Urinary bladder (tissue), 4 donors: ENCODE measurements at places on chromosomes 7 and 10.

DNA sequence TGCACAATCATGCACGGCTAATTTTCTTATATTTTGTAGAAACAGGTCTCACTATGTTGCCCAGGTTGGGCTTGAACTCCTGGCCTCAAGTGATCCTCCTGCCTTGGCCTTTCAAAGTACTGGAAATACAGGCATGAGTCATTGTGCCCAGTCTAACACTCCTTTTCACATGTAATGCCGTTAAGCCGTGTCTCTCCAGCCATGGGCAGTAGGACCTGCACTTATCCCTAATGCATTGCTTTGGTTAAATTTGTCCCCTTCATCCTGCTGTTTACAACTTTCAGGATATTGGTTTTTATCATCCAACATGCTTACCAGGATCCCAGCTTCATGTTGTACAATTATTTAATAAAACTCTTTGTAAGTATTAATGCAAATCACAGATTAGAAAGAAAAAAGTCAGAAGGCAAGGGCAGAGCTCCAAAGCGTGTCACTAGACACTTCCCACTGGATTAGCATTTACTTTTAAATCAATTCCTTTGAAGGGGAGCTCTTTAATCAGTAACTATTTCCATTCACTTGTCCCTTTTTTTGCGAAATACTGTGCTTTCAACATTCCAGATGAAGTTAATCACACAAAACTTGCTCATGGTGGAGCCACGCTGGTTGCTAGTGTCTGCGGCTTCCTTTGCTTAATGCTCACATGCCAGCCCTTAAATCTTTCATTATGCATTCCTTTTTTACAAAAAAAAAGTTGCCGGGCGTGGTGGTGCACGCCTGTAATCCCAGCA is 256.0 kb upstream of the AUTS2 start:
- no peak for DNase-seq

GRCh38 chr7:122300211-122300932 is 4.2 kb downstream of the FEZF1 start:
- DNase-seq = no peak

GRCh38 chr10:50361946-50362345 is 110.6 kb upstream of the ASAH2 start:
- no peak for DNase-seq

GRCh38 chr7:27065709-27066108 is 30.1 kb downstream of the HOXA1 start:
- DNase-seq = no peak

GRCh38 chr10:89566992-89567391 is 31.6 kb upstream of the SLC16A12 start:
- DNase-seq = no peak

DNA sequence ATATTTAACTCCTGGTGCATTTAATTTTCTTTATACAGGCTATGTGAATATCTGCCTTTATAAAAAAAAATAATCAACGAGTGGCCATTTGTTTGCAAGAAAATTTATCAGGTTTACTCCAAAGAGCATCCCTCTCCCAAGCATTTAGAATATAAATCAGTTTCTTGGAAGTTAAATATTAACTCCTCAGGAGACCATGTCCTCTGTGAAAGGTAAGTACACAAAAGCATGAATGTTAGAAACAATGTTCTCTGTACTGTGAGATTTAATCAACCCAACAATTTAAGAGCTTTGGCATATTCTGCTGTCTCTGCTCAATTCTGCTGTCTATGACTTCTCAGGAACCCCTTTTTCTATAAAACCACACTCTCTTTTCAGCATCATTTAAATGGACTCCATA is 119.3 kb upstream of the LAMB4 start:
- DNase-seq = no peak

DNA sequence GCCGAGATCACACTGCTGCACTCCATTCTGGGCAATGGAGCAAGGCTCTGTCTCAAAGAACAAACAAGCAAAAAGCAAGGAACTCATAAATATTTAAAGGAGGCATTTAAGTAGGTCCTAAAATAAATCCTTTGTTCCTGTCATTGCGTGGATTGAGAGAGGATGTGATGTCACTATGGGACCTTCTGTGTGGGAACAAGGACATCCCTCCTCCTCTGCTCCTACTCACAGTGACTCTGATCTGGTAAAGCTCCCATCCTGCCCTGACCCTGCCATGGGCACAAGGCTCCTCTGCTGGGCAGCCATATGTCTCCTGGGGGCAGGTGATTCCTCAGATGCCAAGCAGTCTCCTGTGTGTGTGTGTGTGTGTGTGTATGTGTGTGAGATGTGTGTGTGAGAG is 74.1 kb upstream of the PRSS58 start:
- DNase-seq = no peak

DNA sequence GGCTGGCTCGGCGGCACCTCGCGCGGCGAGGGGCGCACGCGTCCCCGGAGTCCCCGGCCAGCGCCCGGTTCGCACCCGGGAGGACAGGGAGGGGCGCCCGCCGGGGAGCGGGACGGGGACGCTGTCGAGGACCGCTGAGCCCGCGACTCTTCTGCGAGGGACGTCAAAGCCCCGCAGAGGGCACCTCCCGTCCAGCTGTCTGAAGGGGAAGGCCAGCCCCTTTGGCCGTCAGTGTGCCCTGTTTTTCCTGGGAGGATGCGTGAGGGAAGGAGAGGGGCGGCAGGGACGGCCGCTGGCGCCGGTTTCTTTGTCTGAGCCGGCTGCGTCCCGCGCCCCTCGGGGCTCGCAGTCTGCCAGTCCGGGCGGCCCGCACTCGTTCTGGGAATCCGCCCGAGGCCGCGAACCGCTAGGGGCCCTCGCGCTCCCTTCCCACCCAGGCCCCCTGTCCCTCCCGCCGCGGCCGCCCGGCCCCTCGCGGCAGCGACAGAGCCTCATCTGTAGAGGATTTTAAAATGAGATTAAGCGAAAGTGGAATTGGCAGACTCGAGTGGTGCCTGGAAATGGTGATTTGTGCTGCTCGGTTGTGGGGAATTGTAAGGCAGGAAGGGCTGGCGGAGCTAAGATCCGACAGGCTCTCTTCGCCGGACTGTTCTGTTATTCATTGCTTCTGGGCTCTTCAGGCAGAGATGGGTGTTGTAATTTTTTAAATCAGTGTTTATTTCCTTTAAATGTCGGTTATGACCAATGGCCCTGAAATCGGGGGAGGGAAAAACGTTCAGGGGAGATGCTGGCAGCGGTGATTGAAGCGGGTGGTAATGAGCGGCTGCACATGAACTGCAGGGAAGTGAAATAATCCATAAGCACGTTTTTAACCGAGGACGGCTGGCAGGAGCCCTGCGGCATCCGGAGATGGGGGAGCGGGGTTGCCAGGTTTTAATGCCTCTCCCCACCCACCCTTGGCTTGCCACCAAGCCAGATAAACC is 618 bp upstream of the RELN start:
- DNase-seq = no peak

GRCh38 chr7:96979551-96980276 is 25.6 kb upstream of the DLX6 start:
- no peak for DNase-seq
